ENCODE measurements at places on chromosomes 1 and 21.

DNA sequence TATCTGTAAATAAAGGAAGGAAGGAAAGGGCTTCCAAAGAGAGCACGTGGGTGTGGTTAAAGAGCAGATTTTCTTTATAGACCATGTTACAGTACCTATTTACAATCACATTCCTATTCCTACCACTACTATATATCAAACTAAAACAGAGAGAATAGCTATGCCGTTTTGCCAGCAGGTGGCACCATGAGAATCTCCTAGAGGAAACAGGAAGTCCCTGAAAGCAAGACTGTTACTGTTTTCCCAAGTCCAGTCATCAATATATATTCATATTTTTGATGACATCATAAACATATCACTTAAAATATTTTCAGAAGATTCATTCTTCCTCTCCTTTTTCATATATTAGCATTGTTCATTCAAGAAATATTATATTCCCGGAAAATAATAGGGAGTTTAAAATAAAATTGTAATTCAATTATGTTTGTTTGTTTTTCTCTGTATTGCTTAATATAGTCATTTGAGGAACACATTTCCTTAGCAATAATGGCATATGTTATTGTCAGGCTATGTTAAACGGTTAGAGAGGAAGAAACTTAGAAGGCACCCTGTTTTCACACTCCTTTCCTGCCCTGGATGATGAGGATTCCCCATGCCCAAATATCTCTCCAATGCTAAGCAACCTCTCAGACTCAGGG lies 6.6 kb downstream of the CCDC190 start:
- peak; percentile 72 for DNase-seq

GRCh38 chr1:51960262-51960661 lies 30.2 kb downstream of the RAB3B start:
- no peak for DNase-seq

- no peak for DNase-seq
Measured at GRCh38 chr1:76419603-76420002, 345.1 kb downstream of the ST6GALNAC3 start.

DNA sequence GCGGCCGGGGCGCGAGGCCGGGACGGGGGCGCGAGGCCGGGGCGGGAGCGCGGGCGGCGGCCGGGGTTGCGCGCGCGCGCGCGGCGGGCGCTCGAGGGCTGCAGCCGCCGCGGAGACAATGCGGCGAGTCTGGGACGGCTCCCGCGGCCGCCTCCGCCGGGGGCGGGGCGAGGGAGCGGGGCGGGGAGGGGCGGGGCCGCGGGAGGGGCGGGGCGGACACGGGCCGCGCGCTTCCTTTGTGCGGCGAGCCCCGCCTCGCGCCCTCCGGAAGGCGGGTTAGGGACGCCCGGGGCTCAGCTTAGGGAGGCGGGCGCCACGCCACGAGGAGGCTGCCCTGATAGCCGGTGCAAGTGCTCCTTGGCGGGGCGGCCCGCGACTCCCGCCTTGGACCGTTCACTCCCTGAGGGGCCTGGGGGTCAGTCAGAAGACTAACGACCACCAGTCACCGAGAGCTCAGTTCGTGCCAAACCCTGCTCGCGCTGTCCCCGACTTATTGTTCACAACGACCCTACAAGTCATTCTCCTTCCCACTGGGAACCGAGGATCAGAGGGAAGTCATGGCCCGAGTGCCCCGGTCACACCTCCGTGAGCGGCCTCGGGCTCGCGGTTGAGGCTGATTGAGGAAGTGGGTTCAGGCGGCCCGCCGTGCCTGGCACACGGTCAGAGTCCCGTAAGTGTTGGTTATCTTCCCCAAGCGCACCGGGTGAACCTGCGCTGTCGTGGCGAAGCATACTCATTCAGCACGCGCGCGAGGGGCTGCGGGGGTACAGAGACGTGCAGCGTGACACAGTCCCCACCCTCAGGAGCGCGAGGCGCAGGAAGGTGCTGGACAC lies 29.1 kb upstream of the A3GALT2 start:
- DNase-seq = peak; percentile 86

DNA sequence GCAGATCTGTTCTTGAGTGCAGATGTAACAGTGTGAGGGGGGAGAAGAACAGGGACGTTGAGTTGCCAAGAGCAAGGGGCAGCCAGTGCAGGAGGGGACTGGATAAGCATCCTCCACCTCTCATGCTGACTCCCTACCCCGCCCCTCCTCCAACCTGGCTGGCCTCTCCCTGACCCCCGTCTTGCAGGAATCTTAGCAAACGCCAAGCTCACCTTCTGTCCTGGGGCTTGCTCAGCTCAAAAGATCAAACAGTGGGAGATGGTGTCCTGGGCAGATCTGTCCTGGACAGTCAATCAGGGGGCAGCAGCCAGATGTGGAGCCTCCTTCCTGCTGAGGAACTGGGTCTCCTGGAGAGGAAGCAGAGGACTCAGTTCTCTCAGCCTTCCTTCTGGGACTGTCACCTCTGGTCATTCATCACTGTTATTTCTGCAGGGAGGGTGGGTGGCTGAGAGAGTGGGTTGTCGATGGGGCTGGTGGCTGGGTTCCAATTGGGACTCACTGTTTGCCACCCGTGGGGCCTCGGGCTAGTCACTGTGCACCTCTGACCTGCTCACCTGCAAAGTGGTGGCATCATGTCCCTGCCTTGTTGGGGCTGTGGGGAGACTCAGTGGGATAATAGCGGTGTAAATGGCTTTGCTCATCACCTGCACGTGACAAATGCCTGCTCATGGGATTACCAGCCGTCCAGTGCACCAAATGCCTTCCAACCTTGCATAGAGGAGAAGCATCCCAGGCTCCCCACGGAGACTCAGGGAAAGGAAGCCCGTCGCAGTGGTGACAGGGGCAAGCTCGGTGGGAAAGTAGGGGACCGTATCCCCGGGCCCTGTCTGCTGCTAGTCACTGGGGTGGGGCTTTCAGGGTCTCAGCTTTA lies 154.4 kb downstream of the PTPRU start:
- no peak for DNase-seq

DNA sequence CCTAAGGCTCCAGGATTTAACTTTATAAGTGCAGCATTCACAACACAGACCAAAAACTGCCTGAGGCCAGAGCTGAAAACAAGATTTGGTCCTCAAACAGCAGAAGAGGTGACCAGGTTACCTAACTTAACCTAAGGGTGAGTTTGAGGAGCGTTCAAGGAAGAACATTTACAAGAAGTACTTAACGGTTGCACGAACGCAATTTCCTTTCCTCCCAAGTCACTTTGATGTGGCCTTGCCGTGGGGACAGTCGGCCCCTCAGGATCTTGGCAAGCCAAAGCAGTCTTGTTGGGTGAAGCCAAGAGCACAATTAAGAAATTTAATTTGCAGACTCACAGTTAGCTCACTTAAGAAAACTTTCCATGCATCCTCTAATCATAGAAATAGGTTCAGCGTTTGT lies 202.6 kb upstream of the COA6 start:
- DNase-seq = no peak

- no peak for DNase-seq
Measured at GRCh38 chr1:20373764-20374163, 83.1 kb downstream of the VWA5B1 start.

- no peak for DNase-seq
Measured at GRCh38 chr1:1116701-1117468, 996 bp upstream of the C1orf159 start.

- peak; percentile 79 for DNase-seq
Measured at GRCh38 chr1:54577612-54578011, 29.6 kb downstream of the ACOT11 start.

GRCh38 chr1:223748405-223748772 lies 36.0 kb downstream of the CAPN2 start:
- peak; percentile 25 for DNase-seq

DNA sequence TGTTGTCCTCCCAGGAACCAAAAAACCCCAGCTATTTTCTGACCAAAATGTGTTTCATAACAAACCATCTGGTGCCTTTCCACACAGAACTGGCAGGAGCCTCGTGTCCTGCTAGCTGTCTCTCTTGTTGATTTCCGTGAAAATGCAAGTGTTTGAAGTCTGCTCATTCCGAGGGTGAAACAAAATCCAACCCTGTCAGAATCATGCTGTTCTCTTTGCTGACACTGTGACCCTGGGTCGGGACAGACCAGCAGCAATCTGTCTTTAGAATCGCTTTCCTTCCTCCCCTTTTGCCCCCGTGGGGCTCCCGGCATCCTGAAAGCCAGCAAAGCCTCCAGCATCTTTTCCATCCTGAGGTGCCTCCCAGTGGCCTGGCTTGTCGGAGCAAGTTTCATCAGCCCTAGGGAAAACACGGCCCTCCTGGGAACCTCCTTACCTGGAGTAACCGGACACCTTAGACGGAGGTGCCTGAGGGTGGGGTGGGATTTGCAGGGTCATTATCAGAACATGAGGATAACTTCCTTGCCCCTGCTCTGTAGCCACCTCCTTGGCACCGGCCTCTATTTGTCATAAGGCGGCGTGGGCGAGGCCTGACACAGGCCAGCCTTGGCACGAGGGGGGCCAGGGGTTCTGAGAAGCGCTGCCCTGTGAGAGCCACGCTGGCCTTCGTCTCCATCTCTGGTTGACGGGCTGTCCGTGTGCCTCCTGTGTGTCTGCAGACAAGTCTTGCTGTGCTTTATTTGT lies 24.9 kb downstream of the LDLRAP1 start:
- DNase-seq = no peak

DNA sequence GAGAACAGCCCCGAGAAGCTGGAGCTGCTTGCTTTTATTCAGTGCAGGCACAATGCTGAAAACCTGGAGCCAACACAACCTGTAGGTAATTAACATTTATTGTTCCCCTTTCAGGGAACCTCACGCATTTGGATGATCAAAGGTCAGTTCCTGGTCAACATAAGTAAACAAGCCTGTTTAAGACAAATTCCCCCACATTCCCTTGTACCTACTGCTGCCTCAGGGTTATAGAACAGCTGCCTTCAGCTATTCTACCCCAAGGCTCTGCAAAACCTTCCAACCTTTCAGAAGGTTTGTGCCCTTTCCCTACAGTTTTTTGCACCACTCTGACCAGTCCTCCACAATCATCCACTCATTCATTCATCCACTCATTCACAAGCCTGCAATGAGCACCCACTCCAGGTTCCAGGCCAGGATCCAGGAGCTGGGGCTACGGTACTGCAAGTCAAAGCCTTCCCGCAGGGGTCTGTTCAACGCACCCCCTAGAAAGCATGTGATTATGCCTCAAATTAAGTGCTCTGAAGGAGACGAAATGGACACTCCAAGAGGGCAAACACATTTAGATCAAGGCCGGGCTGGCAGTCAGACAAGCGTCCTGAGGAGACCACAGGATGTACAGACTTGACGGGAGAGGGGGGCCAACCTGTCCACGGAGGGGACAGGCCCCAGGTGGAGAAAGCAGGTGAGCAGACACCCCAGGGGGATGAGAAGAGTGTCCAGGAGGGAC lies 683.9 kb downstream of the MATN1 start:
- no peak for DNase-seq

GRCh38 chr1:9823943-9824701 lies at the start of gene CLSTN1:
CLSTN1 (minus strand) TSS chr1:9823965; CDS start chr1:9823733, 232 bp downstream.
- DNase-seq = peak; percentile 62

GRCh38 chr1:206636671-206637070 lies 1.3 kb downstream of the DYRK3 start:
- no peak for DNase-seq

DNA sequence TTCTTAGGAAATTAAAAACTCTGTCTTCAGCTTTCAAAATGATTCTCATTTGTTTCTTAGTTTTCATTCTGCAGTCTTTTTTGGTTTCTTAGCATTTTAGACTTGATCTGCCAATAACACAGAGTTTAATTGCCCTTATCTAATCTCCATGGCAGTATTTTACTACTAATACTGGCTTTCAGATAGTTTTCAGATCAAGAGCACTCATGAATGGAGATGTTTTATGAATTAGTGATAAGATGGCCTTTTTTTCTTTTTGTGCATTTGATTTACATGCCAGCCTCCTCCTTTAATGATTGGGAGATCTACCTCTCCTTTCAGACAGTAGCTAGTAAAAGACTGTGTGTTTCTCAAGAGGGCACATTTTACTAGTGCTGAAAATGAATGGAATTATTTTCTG lies 5.6 kb downstream of the MIA3 start:
- no peak for DNase-seq

DNA sequence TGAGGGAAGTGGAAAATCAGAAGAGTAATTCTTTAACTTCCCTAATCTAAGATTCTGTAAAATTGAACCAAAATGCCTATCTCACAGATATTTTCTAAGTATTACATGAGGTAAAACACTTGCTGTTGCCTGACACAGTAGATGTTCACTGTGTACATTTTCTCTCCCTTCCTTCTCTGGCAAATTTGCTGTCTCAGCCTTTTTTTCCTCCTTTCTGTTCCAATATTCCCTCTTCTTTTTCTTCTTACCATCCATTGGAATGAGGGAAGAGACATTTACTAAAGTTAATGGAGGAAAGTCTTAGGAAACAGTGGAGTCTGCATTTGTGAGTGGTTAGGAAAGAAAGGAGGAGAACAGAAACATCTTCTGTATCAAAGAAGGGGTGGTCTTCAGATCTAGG lies 239.9 kb downstream of the ZP4 start:
- DNase-seq = no peak

- DNase-seq = no peak
Measured at GRCh38 chr1:204931313-204931712, 60.7 kb downstream of the NFASC start.

DNA sequence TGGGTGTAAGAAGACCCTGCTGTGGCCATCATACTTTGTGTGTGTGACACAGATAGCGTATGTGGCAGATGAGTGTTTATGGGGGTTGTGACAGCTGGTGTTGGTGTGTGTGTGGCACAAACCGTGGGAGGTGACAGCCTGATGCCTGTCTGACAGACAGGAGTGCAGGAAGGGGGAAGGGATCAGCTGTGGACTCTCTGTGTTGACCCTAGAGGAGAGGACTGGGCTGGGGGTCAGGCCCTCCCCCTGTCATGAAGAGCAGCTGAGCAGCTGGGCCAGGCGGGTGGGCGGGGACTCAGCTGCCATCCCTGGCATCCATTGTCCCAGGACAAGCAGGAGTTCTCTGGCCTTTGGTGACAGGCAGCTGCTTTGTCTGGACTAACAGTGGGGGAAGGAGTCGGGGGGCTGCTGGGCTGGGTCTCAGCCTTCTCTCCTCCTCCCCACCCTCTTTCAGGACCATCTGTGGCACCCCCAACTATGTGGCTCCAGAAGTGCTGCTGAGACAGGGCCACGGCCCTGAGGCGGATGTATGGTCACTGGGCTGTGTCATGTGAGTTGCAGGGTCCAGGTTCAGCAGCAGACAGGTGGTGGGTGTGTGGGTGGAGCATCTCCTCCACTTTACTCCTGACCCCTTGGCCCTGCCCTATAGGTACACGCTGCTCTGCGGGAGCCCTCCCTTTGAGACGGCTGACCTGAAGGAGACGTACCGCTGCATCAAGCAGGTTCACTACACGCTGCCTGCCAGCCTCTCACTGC lies 2.3 kb downstream of the PLK3 start:
- no peak for DNase-seq

DNA sequence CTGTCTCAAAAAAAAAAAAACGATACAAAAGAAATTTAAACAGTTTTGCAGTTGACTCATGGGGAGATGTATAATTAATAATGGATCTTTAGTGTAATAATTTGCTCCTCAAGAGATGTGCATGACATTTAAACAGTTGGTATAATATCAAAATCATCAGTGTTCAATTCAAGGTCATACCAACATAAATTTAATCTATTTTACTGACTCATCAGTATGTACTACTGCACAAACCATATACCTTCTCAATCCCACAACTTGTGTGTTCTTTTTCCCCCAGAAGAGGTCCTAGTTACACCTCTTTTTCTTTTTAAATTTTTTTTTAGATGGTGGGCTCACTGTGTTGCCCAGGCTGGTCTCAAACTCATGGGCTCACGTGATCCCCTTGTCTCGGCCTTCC lies 23.6 kb downstream of the CDKN2C start:
- DNase-seq = no peak

- DNase-seq = no peak
Measured at GRCh38 chr1:17434016-17434415, 5.5 kb downstream of the RCC2 start.

GRCh38 chr21:43917515-43918384 lies 52.7 kb downstream of the AGPAT3 start:
- DNase-seq = no peak

- no peak for DNase-seq
Measured at GRCh38 chr1:84427250-84428188, 29.2 kb downstream of the DNASE2B start.
